ENCODE measurements at places on chromosomes 2 and 18.

DNA sequence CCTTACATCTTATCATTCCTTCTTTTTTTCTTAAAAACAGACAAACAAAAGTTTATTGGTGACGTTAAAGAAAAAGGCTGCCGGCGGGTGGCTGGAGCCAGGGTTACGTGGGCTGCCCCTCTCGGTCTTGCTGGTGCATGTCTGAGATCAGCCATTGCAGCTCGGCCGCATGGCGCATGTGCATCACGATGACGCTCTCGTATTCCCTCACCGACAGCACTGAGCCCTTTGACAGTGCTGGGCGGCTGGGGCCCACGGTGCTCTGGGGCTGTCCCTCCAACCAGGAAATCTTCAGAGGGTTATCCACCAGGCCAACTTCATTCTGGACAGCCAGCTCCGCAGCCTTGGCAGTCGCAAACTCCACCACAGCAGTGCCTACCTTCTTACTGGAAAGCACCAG is 1081.8 kb upstream of the TMEFF2 start:
- DNase-seq, result no peak

- no peak for DNase-seq
Observed at GRCh38 chr18:33957707-33958106, 267.0 kb downstream of the NOL4 start.

- DNase-seq, result no peak
Observed at GRCh38 chr2:31987454-31988220, 23.2 kb downstream of the MEMO1 start.

GRCh38 chr2:151350579-151351195 is 6.7 kb upstream of the TNFAIP6 start:
- DNase-seq, result no peak

Measured in activated naive CD4-positive, alpha-beta T cell (primary cell).